ENCODE measurements at places on chromosomes 3 and 15. TPM values are rescaled to one million over a fixed set of nuclear protein-coding genes. Genes with fewer than 3 reads are reported as not detected.

The TMEM40 gene
- total RNA-seq, result 237 TPM

The WDR72 gene
- total RNA-seq, result 0.76 TPM

The GOLGA8T gene
- not detected for total RNA-seq

The TUSC7 gene
- not detected for total RNA-seq

The GASK1A gene
- 2.9 TPM for total RNA-seq

The CP gene
- 4.5 TPM for total RNA-seq

GRCh38 chr15:62533687-62534086 is 368.6 kb upstream of the C2CD4B start:
- ATAC-seq, result no peak

- no peak for ATAC-seq
Measured at GRCh38 chr3:36393563-36393962, 13.3 kb downstream of the STAC start.

GRCh38 chr3:172159962-172160538 is 120.7 kb downstream of the FNDC3B start:
- peak; percentile 27 for ATAC-seq

DNA sequence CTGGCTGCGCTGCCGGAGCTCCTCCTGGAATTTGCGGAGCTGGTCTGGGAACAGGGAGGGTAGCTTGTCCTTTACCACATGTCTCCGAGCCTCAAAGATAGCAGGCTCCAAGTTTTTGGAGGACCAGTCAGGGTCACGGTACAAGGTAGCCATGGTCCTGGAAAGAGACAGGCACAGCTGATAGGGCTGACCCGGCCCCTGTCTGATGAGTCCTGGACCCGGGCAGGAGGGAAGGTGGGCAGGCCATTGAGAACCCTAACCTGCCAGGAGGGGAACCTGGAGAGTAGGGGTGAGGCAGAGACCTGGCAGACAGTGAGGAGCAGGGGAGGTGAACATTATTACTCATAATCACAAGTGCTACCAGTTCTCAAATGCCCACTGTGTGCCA is 20.4 kb upstream of the EHD4 start:
- ATAC-seq, result no peak

DNA sequence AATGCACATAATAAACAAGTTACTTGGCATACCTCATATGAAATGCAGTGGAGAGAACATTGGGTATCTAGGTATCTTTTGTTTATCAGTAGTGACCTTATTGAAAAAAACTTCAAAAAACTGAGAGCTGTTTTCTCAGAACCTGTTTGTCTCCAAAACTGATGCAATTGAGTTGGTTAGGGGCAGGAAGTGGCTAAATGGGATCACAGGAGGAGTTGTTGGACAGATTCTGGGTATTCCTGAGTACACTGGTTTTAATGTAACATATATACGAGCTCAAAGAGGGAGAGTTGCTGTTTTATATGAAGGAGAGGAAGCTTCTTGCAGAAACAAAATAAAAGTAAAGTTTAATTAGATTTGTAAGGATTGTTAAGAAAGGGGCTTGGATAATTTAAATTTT is 159.5 kb downstream of the C3orf70 start:
- no peak for ATAC-seq

GRCh38 chr3:125186261-125186787 is 26.2 kb downstream of the SLC12A8 start:
- ATAC-seq, result no peak

DNA sequence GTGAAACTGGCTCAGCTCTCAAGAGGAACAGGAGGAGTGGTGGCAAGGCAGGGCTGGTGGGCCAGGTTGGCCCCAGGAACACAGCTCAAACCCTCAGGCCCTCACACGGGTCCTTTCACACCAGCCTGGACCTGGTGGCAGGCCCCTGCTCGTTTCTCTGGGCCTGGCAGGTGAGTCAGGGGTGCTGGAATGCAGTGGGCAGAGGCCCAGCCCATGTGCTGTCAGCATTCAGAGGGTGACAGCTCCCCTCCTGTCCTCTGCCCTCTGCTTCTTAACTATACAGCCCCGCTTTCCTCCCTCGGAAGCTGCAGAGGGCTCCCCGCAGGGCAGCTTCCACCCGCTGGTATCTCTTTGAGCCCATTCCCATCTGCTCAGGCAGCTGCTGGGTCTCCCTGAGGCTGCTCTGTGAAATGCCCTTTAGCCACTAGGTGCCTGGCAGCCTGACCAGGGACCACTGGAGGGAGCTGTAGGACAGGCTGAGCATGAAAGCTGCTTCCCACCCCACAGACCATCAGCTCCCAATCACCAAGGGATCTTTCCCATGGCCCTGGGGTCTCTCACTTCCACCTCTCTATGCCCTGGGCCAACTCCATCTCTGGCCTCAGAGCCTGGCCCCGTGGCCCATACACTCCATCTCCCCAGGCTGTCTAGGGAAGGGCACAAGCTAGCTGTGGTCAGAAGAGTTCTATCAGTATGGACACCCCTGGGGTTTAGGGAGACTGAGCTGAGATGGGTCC is 24.8 kb downstream of the SHF start:
- ATAC-seq, result peak; percentile 84

DNA sequence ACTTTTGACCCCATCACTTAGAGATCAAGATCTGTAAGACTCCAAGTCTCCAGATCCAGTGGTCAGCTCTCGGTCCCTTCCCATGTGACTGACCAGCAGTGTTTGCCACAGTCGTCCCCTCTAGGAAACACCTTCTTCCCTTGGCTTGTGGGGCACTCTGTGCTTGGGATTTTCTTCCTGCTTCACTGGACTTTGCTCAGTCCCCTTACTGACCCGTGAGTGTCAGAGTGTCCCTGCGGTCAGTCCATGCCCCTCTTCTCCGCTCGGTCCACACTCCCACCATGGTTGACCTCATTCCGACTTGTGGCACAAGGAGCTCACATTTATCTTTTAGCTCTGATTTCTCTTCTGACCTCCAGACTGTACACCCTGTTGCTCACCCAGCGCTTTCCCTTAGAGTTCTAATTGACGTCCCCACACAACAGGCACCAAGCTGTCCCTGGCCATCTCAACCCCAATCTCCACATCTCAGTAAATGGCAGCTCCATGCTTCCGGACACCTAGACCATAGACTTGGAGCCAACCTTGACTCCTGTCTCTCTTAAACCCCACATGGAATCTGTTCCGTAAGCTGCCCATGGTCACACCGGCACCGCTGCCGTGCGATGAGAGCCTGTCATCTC is 67.9 kb downstream of the APBA2 start:
- ATAC-seq, result no peak

DNA sequence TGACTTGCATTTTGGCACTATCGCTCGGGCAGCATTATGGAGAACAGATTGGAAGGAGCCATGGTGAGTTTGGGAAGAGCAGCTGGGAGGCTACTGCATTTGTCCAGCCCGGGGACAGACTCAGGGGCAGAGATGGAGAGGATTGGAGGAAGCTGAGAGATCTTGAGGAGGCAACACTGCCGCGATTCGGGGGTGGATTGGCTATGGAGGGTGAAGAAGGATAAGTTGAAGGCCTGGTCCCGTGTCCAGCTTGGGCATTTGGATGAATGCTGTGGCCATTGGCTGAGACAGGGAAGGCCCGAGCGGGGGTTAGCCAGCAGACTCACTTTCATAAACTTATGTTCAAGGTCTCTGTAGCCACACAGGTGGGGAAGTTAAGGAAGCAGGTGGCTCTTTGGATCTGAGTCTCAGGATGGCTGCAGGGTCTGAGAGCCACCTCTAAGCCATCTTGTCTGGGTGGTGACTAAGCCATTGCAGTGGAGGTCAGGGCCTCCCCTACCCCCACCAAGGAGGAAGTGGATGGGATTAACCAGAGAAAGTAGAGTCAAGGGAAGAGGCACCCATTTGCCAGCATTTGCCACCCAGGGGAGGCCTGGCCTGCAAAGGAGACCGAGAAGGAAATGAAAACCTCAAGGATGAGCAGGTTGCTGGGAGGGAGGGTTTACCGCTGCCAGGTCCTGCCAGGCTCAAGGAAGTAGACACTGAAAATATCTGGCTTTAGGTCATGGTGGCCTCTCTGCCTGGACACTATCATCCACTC is 144.0 kb upstream of the TLE3 start:
- ATAC-seq, result no peak

DNA sequence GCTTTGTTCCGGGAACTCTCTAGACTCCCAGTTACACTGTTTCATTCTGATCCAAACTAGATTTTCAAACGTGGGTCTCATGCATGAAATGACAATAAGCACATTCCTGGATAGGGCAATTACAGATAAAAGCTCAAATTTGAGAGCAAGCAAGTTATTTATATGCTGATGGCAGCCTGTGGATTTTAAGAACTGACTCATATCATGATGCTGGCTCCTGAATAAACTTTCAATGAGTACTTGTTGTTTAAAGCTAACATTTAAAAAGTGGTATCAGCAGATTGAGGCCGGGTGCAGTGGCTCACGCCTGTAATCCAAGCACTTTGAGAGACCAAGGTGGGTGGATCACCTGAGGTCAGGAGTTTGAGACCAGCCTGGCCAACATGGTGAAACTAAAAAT is 66.6 kb downstream of the LEO1 start:
- no peak for ATAC-seq

DNA sequence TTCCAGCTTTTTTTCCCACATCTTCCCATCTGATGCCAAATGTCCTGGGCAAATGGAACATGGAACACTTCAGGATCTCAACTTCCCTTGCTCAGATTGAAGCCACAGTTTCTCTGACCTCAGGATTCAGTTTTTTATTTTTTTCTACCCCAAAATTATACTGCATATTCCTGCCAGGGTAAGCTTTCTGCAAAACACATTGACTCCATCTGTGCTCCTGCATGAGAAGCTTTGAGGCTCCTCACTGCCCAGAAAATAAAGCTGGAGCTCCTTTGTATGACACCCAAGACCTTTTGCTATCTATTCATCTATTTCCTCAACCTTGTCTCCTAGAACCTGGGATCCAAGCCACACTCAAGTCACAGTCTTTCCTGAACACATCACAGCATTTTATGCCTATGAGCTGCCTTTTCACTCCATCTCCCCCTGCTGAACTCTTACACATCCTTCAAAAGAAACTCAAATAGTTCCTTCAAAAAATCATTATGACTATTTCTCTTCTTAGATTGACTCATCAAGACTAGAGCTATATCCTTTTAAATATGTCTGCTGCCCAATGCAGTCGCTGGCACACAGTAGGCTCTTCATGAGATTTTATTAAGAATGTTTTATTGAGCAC is 57.4 kb upstream of the PSMD6 start:
- ATAC-seq, result no peak

- ATAC-seq, result no peak
Measured at GRCh38 chr3:148226246-148226645, 471.5 kb upstream of the AGTR1 start.

DNA sequence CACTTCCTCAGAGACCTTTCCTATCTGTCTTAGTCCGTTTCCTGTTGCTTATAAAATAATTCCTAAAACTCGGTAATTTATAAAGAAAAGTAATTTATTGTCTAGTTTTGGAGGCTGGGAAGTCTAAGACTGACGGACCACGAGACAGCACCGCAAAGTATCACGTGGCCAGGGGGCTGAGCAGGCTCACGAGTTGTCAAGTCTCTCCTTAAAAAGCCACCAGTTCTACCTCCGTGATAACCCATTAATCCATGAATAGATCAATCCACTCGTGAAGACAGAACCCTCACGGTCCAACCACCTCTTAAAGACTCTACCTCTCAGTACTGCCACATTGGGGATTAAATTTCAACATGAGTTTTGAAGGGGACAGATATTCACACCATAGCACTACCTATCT is 821 bp downstream of the LINS1 start:
- ATAC-seq, result no peak

DNA sequence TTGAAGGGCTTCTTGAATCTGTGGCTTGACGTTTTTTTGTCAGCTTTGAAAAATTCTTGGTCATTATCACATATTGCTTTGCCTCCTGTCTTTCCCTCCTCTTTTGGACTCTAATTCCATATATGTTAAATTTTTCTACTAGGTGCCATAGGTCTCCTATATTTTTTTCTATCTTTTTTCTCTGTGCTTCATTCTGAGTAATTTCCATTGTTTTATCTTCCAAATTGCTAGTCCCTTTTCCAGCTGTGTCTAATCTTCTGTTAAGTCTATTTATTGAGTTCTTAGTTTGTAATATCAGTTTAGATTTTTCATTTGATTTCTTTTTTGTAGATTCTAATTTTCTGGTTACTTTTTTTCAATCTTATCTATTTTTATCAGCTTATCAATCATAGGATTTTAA is 53.7 kb downstream of the CHST2 start:
- no peak for ATAC-seq

GRCh38 chr15:98609144-98609852 is 39.0 kb upstream of the IGF1R start:
- peak; percentile 22 for ATAC-seq

DNA sequence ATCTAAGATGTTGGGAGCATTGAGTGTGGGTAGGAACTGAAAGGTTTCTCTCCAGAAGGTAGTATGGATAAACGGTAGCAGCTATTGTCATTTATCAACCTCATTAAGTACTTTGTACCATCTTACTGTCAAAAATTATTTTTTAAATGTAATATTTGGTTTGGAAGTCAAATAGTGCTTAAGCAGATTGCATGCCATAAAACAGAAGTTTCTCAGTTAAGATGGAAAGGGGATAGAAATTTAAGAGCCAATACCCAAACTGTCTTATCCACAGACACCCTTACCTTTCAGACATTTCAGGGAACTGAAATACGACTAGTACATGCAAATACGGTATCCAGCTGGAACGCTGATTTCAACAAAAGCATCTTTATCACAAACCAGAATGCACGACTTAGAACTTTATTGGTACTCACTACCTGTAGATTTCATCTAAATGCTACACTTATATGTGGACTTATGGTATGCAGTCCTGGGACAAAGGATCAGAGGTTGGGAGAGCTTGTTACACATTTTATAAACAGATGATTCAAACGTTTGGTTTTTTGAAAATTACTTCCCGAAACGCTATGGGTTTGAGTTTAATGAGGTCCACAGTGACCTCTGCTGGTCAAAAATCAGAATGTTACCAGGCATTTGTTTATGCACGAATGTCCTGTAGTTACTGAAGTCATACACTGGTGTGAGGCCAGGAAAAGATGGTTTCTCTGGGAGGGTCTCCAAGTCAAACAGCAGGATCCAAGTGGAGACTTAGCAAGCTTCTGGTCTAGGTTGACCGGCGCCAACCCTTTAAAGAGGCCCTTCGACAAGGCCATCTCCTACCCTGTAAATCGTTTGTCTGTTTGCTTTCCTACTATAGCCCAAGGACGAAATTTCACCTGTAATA is 45.7 kb upstream of the DUT start:
- peak; percentile 61 for ATAC-seq

GRCh38 chr15:45187894-45188830 is at the start of gene SHF:
SHF (minus strand) TSS chr15:45187966; CDS start chr15:45187951, 15 bp downstream.
- peak; percentile 30 for ATAC-seq

GRCh38 chr3:34070831-34071585 is 272.6 kb downstream of the PDCD6IP start:
- no peak for ATAC-seq

DNA sequence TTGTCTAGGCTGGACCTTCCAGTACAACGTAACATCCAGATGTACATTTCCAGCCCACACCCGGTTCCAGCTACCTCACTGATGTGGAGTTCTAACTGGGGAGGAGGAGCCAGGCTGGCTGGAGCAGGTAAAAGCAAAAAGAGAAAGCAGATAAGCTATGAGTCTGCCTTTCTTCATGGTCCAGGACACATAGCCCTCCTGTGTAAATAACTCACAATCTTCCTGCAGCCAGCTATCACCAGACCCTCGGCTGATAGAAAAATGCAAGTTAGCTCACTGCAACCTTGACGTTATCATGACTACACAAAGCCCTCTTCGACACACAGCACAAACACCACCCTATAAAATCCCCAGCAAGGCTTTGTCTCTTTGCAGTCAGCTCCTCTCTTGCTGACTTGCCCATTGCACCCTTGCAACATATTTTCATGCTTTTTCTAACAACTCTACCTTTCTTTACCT is 20.5 kb upstream of the ELP6 start:
- ATAC-seq, result peak; percentile 50

Measured in esophagus mucosa (tissue), 1 donor.